ENCODE measurements at places on chromosomes 12 and 14.

DNA sequence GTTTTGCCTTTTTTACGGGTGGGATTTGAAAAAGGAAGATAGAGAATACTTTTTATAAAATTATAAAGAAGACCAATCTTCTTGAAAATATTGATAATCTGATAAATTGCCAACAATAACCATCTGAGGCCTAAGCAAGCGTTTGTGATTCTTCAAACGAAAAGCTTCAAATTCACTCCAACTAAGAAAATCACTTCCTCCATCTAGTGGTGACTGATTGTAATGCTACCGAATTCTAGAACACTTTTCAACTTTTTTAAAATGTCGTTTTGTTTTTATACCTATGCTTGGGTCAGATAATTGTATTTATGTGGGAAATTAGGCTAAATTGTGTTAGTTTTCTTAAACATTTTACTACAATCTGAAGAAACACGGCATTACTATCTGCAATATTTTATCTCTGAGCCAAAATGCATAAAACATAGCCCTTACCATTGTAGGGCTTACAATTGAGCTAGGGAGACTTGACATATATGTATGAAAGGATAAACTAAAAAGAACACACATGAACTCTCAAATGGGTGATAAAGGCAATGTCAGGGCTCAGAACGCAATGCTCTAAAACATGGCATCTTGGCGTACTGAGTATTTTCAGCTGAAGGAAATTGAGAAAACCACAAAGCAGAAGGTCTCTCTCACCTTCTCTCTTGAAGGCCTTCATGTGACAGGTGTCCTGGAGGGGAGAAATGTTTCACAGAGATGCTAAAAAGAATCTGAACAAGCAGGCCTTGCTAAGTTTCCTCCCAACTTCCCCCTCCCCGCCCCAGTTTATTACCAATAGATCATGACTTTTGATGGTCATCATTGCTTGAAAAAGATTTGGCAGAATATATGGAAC is 36.8 kb upstream of the G2E3 start:
- no peak for DNase-seq

GRCh38 chr14:51650716-51651387 is 858 bp upstream of the FRMD6 start:
- peak; percentile 48 for DNase-seq

DNA sequence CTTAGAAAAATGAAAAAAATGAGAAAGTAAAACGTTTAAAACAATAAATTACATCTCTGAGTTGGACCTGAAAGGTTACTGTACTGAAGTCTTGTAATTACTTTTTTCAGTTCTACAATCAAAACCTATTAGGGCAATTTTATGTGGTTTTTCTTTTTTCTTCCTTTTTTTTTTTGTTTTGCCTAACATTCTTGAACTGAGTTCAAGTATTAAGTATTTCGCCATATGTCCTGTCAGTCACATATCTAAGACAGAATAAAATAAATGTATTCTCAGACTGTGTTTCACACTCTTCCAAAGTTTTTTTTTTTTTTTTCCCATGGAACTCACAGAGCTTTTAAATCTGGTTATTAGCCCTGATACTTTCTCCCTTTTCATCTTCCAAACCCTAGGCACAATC is 172.0 kb downstream of the BCAT1 start:
- DNase-seq, result no peak

- DNase-seq, result no peak
These were observed 42.6 kb downstream of the DLK1 start for GRCh38 chr14:100769035-100769939.

GRCh38 chr14:56581041-56581727 is 1.6 kb downstream of the TMEM260 start:
- DNase-seq, result no peak

Measured in Peyer's patch (tissue), 4 donors.